ENCODE measurements at places on chromosomes 12 and 14. TPM values are rescaled to one million over a fixed set of nuclear protein-coding genes. Genes with fewer than 3 reads are reported as not detected.

The CD4 gene
- total RNA-seq = 31.3 TPM

DNA sequence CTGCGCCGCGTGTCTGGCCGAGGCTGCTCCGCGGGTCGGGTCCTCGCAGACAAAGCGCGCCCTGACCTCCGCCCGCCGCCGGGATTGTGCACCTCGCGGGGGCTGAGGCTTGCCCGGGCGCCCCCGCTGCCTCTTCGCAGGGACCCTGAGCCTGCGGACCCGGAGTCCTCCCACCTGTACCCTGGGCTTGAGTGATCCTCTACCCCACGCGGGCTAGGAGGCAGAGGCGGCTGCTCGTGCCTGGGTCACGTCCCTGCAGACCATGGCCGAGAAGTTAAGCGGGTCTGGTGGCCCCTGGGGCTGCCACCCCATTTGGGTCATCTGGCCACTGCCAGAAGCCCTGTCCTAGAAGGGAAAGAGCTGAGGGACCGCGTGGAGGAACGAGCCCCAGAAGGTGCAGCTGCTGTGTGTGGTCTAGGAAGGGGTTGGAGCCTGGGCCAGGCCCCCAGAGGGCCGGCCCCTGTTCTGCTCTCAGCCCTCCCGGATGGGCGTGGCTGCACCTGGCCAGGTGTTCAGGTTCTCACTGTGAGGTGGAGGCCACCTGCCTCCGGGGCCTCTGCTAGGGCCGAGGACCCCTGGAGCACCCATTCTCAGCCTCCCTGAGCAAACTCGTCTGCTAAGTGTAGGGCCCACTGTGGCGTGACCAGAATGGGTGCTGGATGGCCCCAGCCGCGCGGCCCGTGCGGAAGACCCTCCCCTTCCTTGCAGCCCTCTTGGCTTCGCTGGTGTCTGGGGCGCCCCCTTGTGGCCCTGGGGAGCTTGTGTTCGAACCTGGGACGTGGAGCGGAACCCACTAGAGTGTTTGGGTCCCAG, 49.6 kb downstream of the LRCOL1 start:
- DNase-seq = no peak

DNA sequence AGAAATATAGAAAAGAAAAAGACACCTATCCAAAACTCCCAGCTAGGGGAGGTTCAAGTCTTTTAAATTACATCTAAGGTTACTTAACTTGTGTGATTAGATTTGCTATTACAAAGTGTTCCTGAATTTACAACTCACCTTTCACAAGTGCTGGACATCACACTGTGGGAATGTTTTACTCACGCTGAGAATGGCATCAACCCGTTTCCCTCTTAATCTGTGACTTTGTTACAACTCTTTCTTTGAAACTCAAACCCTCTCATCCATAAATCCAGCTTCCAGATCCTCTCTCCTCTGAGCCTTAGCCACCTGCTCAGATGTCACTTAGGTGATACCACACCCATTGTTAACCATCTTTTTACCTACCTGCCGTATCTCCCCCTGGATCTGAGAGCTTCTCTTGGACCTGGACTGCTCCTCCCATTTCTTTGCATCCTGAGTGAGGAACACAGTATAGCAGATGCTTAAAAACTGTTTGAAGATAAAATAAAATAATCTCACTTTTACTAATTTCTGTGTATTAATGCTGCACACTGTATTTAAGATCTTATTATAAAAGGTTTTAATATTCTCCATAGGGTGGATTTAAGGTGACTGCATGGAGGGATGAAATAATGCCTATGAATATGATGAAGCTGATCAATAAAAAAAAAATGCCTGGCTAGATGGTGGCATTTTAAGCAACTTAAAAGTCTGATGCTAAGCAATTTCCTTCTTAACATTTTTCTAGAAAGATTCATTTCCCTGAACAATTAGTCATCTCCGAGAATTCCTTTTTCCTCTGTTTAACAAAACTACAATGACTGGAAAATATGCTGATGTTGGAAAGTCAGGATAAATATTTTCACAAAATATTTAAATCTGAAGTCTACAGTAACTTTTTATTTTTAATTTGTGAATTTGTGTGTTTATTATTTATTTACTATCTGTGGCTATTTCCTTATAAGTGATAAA, 39.1 kb upstream of the NAP1L1 start:
- no peak for DNase-seq

DNA sequence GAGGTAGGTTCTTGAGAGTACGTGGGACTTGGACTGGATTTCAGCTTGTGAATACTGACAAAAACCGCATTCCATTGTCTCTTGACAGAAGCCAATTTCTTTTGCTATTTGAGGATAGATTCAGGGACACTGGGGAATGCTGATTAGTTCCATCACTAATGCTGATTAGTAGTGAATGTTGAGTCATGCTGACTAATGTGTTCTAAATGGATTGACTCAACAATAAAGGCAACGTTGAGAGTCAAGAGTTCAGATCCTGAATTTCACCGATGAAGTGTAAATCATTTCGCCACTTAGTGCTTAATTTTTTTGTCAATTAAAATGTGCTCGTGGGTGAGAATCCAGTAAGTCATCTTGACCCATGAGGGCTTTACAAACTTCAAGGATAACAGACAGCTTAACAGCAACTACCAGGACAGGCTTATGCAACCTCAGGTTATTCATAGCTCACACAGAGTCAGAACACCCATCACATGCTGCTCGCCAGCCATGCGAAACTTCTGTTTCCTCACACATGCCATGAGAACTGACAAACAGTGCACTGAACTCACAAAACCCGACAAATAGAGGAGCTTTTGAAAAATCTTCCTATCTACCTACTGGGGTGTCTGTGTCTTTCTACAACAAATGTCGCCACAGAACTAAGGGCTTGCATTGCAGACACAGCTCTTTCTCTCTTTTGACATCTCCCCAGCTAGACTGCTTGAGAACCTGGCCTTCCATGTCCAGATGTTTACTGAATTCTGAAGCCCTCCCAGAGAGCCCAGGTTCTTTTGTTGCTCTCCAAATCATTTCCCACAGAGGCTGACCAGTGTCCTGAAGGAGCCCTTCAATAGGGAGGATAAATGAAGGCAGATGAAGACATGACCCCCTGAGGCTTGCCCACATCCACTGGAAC, 316.4 kb downstream of the ZFP36L1 start:
- DNase-seq = no peak

DNA sequence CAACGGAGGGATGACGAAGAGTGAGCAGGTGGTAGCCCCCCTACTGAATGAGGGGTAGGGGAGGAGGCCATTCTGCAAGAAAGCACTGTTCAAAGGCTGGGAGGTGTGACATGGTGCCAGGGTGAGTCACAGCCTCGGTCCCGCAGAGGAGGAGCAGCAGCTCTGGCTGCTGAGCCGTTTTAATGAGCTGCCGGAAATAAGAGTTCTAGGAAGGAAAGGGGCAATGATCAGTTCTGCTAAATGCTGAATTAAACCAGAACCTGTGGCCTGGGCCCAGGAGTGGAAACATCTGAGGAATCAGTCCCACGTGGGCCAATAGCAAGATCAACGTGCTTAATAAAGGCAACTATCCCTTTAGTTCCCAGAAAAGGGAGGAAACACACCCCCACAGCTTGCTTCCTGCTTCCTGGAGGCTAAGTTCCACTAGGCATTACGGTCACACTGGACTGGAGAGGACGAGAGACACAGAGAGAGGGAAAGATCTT, 3.6 kb downstream of the ABCD4 start:
- DNase-seq = no peak

GRCh38 chr12:46459861-46460545, 87.4 kb upstream of the SLC38A2 start:
- no peak for DNase-seq

- DNase-seq = no peak
Observed at GRCh38 chr12:64691227-64691794, 67.9 kb downstream of the GNS start.
